Stimulated activated naive B cell treated with anti-CD40 and anti-IgM and Interleukin-4, amounts not matched to agents 10 μg/mL and 1 μg/mL and 100 μg/mL, for 72 hours (primary cell): ENCODE measurements at places on chromosomes 2 and 18.

GRCh38 chr2:156158808-156159207, 173.7 kb downstream of the NR4A2 start:
- DNase-seq = no peak

DNA sequence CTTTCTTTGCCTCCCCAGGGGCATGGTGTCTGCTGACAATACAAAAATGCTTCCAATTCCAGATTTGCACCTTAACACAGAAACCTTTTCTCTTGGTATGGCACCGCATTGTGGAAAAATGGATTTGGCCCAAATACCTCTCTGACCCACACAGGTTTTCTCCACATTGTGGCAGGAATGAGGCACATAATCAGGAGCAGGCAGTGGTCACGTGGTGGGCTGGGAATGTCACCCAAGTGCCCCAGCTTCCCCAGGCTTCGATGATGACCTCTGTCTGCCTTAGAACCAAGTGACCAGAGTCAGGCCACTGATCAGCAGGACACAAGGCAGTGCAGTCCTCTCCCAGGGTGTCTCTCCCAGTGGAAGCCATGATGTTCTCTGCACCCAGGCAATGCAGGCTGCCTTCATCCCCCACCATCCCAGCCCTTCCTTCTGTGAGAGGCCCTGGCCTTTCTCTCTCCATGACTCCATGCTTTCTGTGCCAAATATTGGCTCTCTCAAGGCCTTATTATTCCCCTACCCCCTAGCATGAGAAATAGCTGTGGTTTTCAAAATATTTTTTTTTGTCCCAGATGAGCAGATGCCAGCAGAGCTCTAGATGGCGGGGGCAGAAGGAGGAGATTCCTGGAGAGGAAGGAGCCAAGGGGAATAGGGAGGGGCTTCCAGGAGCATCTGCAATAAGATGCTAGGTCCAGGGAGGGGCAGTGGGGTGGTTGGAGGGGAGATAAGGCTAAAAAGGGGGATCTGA, 198.9 kb downstream of the ACKR3 start:
- no peak for DNase-seq

GRCh38 chr2:101985101-101985792, 6.5 kb upstream of the IL1R2 start:
- DNase-seq = no peak

- DNase-seq = no peak
Measured at GRCh38 chr18:58316396-58317342, 272.6 kb downstream of the NEDD4L start.

DNA sequence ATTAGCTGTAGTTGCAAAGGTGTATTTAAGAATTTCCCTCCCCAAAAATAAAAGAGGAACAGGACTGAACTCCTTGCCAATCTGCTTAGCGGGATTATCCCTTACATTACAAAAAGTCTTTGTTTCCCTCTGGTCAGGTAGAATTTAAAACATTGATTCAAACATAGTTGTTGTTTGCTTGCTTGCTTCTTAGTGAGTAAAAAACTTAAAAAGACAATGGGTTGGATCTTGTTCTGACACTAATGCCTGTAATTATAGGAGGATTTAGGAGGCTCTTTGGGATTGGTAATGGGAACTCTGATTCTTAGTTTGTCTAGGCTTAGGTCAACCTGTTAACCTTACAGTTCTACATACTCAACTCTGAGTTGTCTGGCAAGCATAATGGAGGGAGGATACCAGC, 3.7 kb upstream of the CEBPZOS start:
- DNase-seq = no peak

GRCh38 chr18:77755187-77755586, 505.5 kb downstream of the GALR1 start:
- no peak for DNase-seq

DNA sequence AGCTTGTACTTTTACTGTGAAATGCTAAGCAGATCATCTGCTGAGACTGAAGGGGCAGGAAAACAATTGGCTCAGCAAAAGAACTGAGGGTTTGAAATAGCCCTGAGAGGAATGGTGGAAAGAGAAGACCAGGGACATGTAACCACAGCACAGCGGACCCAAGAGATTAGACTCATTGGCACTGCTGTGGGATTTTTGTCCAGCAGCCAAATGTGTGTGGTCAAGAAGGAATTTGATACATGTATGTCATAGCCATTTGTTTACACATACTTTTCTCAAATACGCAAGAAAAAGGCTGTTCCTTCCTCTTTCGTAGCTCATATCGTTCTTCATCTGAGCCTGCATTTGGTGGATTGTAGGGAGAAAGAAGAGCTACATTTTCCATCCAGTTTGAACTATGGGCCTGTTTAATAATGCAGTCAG, 73.8 kb downstream of the TRABD2A start:
- DNase-seq = no peak

- DNase-seq = no peak
Measured at GRCh38 chr2:72695676-72696075, 130.2 kb downstream of the EXOC6B start.

GRCh38 chr18:59623456-59624368, 73.5 kb downstream of the CCBE1 start:
- DNase-seq = no peak

DNA sequence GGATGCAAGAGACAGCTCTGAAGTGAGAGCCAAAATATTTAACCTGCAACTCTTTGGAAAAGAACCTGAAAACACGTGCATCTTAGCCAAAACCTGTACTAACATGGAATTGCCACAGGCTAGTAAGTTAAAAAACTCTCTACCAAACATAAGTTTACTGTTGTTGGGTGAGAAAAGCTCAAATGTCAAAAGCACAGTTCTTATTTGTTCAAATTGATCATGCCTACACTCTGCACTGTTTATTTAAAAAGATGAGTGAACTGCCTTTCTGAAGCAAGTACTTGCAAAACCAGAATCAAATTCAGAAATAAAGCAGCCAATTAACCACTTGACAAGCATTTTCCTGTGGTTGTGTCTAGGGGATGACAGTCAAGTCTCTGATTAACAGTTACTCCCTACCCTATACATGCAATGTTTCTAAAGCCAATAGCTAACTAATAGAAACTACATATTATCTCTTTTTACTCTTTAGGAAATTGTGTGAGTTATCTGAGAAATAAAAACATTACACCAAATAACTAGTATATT, 5.6 kb downstream of the IKZF2 start:
- DNase-seq = no peak

DNA sequence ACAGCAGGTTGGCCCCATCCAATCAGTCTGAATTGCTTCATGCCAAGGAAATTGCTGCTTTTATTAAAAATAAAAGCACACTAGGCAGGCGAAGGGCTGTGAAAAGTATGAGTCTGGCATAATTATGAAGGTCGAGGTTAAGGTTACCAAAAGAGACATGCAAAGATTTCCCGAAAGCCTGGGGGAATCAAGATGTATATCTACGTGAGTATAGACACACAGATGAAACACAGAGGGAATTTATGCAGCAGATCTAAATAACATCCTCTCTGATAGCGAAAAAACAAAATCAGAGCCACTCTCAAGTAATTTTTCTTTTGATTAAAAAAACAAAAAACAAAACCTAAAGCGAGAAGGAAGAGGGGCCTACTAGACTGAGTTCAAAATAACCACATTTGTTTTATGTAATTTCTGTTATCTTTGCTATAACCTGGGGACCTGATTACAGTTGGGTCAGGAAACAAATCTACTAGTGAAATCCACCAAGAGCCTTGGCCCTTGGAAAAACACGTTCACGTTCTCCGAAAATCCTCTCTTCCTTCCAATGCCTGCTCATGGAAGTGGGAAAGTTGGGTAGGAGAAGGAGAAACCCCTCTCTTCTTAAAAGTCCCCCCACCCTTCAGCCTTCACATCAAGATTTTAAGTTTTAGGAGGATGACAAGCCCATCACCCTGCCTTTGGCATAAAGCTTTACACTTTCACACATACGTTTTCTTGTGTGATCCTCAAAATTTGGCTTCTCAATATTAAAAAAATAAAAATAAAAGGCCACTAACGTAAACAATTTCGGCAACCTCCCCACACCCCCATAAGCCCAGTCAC, 1.4 kb downstream of the AAK1 start:
- no peak for DNase-seq

DNA sequence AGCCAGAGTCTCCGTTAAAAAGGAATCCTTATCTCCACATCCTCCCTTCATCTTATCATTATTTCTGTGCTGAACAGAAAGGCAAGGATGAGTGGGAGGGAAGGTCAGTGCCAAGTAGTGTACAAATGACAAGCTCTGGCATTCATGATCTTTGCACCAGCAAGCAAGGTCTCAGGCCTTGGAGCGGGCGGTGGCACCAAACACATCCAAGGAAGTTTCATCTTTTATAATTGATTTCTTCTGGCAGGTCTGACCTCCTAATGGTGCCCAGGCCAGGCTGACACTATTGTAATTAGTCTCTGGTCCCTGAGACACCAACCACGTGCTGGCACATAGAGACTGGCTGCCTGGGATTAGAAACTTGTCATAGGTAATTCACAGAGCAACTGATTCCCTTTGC, 336.6 kb downstream of the EN1 start:
- no peak for DNase-seq

DNA sequence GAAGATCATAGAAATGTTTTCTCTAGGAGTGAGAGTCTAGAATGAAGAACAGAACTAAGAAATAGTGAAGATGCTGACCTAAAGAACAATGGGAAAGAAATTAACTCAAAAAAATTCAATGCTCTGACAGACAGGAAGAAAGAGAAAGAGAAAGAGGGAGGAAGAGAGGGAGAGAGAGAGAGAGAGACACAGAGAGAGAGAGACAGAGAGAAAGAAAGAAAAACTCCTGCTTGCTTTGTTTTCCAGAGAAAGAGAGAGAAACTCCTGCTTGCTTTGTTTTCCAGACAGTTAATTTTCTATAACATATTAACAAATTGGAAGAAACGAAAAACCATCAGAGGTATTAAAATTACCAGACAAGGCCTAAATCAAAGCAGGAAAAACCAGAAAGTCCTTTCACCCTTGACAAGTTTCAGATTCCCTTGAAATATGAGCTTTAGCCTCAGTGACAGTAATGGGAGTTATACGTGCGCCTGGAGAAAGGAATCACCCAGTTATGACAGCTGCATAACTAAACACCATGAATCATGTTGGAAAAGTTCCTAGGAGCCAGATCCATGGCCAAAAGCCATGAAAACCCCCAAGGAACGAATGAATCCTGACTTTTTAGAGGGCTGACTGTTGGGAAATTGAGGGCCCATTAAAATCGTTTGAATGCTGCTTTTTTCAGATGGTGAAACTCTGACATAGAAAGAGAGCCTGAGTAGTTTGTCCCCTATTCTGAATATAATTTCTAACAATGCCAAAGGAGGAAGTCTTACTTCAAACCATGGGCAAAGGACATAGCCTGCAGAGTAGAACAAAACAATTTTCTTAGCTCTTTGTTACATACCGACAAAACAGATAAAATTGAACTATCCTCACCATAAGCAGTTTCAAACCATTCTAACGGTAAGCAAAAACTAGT, 228.6 kb upstream of the CHST9 start:
- no peak for DNase-seq

GRCh38 chr2:203002054-203002821, 12.4 kb upstream of the NBEAL1 start:
- DNase-seq = no peak

- DNase-seq = no peak
Measured at GRCh38 chr2:47664817-47665216, 118.1 kb upstream of the MSH6 start.

- DNase-seq = no peak
Measured at GRCh38 chr2:44545005-44545404, 183.3 kb downstream of the CAMKMT start.

GRCh38 chr2:188937228-188938220, 36.6 kb upstream of the COL3A1 start:
- no peak for DNase-seq

GRCh38 chr2:215236131-215236530, 75.7 kb upstream of the ATIC start:
- DNase-seq = no peak

DNA sequence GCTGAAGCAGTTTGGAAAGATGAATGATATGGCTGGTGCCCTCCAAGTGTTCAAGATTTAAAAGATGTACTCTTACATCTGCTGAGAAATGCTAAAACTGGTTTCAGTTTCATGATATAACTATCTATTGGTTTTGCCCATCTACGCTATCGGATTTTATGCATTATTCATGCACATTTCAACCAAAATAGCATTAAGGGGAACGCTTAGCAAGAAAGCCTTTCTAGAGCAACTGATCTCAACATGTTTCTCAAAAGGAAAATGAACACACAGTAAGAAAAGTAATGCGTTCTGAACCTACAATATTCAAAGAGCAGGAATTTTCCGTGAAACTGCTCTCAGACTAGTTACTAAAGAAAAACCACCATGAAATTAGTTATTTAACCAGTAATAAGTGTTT, 93.9 kb downstream of the CABYR start:
- DNase-seq = no peak

GRCh38 chr2:118386641-118387302, 298.5 kb downstream of the INSIG2 start:
- no peak for DNase-seq

GRCh38 chr2:46385786-46386577, 88.8 kb downstream of the EPAS1 start:
- no peak for DNase-seq
